ENCODE measurements at places on chromosomes 5 and 9.

DNA sequence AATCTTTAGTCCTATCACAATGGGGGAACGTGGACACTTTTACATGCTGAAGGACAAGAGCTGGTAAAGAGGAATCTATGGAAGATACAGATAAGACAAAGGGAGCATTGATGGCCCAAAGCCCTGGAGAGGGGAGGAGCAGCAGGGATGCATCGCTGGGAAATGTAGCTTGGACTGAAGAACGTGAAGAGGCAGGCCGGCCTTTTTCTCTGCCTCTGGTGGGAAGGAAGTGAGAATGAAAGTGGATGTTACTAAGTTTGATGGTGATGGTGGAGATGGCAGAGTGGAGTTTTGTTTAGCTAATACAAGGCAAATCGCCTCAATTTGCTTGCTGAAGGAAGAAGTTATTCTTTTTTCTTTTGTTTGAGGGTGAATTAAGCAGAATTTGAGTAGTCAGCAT, 124.6 kb upstream of the TAF11L2 start:
- DNase-seq: no peak

DNA sequence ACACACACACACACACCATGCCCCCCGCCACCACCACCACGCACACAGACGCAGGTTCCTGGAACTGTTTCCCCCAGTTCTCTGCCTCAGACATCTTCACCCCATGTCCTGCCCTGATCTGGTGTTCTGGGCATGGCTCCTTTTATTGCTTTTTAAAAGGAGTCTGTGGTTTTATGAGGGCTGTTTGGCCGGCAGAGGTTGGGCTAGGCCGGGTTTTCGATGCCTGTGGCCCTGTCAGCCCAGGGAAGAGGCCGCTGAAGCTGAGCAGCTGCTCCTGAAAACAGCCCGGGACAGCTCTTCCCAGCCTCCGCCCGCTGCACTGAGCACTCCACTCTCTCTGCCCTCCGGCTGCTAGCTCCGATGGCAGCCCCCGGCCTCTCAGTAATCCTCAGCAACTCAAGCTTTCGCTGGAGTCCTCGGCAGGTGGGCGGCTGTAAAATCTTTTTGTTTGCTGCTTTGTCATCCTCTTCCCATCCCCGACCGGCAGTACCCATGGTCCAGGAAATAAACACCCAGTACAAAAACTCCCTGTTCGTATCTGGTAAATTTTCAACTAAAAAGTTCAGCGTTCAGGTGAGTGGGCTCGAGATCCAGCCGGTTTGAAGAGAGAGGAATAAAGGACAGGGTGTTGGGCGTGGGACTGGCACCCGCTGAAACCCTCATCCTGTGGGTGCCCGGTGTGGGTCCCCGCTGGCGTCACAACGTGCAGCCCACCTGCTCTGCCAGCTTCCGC, 103.0 kb upstream of the ERCC6L2 start:
- DNase-seq: no peak

DNA sequence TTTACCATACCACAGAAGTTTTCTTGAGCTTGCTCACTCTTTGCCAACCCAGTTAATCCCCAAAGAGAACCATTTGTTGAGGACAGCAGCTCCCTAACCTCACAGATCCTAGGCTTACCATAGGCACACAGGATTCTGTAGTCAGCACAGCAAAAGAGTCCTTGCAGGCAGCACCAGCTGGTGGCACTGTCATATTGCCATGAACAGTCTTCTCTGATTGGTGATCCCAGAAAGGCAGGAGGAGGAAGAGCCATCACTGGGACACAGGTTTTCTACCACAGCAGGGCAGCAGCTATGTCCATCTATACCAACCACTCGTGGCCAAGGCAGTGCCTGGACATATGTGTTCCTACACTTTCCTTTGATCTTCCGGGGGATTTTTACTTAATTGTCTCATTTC, 297.1 kb upstream of the CD180 start:
- DNase-seq: no peak

GRCh38 chr9:32430720-32431119, 46.3 kb downstream of the ACO1 start:
- DNase-seq: no peak

DNA sequence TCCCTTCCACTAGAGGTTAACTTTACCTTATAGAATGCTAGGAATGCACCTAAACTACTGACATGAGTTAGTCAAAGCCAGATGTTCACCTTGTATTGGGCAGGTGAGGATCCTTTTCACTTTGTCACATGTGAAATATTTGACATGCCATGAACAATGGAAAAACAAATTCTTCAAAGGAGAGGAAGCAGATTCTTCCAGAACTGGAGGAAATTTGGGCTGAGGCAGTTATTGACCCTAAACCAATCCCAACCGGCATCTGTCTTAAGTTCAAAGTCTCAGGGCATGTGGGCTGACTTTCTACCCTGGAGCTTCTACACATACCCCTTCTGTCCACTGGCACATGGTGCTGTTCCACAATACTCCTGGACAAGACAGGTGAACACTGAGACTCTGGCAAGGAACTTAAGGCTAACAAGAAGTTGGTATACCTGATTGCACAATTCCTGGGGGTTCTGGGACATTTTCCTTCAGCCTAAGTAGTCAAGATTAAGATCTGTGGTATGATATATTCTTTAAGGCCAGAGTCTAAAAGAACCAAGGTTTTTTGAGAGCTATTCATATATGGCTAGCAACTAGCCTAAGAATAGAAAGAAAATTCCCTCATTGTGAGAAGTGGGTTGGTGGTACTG, 2.6 kb downstream of the VLDLR start:
- DNase-seq: no peak

DNA sequence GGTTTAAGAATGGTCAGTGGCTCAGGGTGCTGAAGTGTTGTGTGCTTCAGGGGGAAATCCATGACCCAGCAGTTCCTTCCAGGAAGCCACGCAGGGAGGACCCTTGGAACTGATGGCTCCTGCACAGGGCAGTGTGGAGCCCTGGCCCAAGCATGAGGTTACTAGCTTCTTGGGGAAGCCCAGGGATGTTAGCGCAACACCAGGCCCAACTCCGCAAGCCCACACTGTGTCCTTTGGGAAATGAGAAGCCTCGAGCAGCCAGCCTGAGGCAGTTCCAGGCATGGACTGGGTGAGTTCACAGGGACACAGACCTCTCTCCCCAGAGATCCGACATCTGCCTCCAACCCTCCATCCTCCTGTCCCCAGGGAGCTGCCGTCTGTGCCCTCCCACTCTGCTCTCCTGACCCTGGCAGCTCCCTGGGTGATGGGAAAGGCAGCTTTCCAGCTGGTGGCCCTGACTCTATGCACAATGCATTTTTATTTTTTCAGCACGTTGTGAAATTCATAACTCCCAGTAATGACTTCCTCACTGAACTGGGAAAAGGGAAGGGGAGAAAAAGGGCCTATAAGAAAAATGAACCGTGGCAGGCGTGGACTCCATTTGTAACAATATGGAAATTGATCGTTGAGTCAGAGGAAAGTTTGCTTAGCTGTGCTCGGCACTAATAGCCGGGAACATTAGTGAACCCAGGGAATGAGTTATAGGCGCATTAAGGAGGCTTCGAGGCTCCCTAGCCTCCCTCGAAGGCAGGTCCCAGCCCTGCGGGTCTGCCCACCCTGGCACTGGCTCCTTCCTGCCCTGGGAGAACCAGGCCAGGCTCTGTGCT, 34.1 kb downstream of the LMX1B start:
- DNase-seq: no peak

DNA sequence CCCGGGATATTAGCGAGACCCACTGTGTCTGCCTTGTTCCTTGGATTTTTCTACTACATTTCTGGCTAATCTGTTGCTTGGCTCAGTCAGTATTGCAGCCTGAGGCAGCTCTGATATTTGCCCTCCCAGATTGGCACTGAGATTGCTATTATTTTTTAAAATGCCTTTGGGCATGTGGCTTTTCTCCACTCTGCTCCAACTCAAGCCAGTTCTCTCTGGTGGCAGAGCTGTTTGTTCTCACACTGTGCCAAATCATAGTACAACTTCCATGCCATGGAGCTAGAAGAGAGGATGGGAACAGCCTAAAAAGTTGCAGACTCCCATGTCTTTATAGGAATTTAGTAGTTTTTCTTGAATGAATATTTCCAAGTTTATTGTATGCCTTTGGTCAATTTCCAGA, 155.9 kb upstream of the ATP10B start:
- no peak for DNase-seq

DNA sequence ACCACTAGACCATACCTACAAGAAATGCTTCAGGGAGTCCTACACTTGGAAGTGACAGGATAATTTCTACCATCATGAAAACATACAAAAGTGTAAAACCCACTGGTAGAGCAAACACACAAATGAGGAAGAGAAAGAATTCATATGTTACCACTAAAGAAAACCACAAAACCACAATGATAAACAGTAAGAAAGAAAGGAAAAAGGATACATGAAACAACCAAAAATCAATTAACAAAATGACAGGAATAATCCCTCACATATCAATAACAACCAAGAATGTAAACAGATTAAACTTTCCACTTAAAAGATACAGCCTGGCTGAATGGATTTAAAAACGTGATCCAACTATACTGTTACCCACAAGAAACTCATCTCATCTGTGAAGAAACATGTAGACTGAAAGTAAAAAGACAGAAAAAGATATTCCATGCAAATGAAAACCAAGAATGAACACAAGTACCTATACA, 83.4 kb downstream of the LPAR1 start:
- DNase-seq: no peak

DNA sequence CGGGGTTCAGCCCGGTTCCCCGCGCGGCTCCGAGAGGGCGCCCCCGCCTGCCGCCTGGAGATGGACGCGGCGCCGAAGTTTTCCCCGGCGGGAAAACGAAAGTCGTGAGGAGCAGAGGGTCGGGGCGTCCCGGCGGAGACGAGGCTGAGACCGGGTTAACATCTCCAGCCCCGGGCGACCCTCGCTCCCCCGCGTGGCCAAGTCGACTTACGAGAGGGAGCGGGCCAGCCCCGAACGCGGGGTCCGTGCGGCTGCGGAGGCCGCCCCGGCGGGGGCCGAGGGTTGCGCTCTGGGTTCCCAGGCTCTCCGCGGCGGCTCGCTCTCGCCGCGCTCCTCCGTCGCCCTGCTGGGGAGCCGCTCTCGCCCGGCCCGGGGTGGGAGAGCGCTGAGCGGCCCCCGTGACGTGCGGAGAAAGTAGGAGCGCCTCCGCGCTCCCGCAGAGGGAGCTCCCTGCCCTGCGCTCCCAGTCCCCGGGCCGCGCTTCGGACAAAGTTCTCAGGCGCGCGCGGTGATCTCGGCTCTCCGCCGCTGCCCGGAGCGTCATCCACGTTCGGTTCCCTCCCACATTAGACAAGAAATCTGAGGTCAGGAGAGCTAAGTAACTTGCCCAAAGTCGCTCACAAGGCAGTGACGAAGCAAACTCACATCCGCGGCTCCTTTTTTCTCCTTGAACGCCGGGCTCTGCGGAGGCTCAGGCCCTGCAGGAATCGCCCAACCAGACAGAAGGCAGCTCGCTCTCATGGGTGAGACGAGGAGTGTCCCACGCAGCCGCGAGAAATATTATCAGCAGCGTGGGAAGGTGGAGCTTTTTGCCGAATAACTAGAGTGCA, 1.2 kb upstream of the GCNT4 start:
- DNase-seq: peak; percentile 48

DNA sequence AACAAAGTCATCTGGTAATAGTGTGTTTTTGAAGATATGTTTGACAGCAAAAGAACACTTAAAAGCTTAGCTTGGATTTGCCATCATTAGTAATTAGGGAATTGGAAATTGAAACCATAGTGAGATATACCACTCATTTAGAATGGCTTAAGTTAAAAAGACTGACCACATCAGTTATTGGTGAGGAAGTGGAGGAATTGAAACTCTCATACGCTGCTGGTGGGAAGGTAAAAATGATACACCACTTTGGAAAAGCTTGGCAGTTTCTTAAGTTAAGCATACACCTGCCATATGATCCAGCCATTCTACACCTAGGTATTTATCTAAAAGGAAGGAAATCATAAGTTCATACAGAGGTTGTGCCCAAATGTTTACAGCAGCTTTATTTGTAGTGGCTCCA, 213.2 kb downstream of the TRIO start:
- no peak for DNase-seq

DNA sequence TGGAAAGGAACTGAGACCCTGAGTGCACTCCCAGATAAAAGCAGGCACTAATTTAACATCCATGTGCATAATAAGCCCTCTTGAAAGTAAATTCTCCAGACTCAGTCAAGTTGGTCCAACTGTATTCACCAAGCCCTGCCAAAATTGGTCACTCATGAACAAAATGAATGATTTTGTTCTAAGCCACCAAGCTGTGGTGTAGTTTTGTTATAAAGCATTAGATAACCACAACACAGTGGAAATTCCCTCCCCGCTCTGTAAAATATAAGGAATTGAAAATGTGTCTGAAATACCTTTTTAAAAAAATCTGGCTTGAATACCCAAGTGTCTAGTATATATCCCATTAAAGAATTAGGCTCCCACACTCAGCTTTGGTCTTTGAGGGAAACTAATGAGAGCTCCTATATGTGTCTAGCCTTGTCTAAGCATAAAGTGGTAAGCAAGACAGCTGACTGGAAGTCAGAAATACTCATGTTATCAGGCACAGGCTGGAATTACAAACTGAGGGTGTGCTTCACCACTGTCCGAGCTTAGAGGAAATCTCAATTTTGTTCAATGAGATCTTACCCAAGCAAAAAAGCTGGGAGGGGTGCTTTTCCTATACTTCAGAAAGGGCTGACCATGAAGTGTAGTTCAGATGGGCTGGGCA, 33.2 kb downstream of the IDNK start:
- no peak for DNase-seq

- no peak for DNase-seq
Observed at GRCh38 chr9:121841771-121842611, 190.6 kb downstream of the DAB2IP start.

DNA sequence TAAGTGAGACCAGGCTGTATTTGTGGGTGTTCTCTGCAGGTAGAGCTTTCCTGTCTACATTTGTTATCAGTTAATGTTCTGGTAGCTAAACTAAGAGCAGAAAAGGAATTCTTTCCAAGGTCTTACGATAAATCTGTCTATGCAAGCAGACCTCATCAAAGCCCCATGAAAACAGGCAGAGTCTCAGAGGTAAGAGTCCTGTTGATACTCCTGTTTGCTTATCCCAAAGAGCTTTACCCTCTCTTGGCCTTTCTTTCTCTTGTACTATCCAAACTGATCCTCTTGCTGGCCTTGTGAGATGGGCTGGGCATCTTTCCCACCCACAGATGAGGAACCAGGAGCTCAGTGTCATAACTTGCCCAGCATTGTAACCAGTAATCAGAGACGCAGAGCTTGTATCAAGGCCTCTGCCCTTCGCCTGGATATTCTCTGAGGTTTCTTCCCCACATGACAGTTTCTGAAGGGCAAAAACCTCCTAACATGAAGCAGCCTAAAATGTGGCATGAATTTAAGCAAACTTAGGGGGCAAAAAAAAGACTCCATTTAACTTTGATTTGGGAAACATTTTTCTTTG, 33.5 kb downstream of the PRKACG start:
- no peak for DNase-seq

GRCh38 chr5:24226479-24226878, 418.3 kb downstream of the CDH10 start:
- DNase-seq: no peak

GRCh38 chr5:160369990-160370712, at the start of gene C1QTNF2:
TSS of gene C1QTNF2 (minus strand) at chr5:160370626. CDS start at chr5:160355011, 15,615 bp downstream.
- DNase-seq: no peak

- DNase-seq: no peak
Observed at GRCh38 chr5:475704-476101, 32.7 kb downstream of the EXOC3 start.

All from stimulated activated CD8-positive, alpha-beta memory T cell treated with anti-CD3 and anti-CD28 coated beads, Interleukin-7, amount 100 ng/mL, for 48 hours (primary cell).